ENCODE measurements at places on chromosomes 16 and 17.
A peak's percentile ranks its signal among the peaks of the same experiment; 100 is the strongest.

DNA sequence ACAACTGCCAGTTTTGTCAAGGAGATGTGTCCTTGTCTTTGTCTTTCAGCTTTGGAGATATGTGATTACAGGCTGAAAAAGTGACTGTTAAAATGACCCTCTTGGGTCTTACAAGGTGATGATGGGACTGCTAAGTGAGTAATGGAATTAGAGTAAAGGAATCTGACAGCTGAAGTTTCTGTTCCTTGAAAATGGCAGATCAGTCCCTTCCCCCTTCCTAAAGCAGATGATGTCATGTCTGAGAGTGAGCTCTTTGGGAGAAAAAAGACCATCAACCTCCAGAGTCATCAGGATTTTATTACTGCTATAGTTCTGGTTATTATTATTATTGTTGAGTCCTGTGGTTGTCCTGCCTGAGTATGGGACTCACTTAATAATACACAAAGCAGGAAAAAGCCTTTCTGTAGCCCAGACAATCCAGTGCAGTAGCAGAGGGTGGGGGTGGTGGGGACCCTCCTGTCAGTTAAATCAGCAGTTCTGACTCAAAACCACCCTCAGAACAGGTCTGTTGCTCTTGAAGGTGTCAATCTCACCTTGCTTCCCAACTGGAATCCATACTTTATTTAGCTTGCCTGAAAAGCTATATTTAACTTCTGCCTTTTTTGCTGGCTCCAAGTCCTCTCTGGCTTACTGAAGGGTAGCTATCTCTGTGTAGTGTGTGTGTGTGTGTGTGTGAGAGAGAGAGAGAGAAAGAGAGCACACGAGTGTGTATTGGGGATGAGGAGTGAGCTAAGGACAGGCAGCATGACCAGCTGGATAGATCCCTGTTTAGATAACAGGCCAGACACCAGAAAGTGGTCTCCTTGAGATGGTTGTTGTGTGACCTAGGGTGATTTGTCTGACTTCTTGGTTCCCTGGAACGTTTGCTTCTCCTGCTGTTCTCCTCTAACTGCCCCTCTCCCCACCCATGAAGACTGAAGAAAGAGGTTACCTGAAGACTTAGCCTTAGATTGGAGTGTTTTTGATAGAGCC is 4.9 kb downstream of the HROB start:
- no peak for DNase-seq

- no peak for DNase-seq
Measured at GRCh38 chr17:64240741-64241347, 22.2 kb downstream of the TEX2 start.

- DNase-seq, result no peak
Measured at GRCh38 chr16:19274165-19274797, 11.2 kb upstream of the CLEC19A start.

DNA sequence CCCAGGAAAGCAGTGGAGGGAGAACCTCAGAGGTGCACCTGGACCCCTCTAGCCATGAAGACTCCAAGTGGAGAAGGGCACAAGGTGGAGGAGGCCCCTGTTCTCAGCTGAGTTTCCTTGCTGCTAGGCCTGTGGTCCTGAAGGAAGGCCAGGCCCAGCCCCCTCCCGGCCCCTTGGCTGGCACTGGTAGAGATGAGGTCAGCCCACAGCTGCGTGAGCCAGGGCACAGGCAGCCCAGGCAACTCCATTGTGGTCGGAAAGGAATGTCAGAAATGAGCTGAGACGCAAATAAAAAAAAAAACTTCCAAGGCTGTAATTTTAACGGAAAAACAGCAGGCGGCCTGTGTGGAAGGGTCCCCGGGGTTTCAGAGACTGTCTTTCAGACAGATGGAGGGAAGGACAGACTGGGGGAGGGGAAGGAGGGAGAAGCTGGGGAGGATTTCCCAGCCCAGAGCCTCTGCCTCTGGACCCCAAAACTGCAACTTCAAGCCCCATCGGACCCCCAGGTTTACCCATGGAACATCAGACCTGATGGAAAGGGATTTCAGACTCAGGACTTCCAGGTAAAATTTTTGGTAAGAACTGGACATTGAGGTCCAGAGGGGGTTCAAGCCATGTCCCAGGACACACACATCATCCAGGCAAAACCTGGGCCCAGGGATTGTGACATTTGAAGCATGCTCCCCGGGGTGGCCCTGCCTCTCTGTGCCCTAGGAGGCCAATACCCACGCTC is 25.6 kb upstream of the MRPS23 start:
- peak; percentile 26 for DNase-seq

DNA sequence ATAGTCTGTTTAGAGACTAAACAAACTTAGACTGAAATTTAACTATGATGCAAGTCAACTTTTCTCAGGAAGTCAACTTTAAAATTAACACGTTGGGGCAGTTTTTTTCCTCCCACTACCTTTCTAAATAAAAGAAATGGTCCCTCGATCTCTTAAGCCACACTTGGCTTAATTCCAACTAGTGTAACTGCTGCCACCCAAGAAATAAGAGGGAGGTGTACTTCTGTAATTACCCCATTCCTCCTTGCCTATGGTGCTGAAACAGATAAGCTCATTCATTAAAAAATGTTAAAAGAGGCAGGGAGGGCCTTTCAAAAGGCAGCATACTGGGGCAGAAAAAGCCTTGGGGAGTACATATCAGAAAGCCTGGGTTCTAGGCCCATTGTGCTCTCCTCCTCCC is 59.8 kb downstream of the NCOR1 start:
- DNase-seq, result no peak

- no peak for DNase-seq
Measured at GRCh38 chr17:4782652-4783051, 3.5 kb downstream of the VMO1 start.

DNA sequence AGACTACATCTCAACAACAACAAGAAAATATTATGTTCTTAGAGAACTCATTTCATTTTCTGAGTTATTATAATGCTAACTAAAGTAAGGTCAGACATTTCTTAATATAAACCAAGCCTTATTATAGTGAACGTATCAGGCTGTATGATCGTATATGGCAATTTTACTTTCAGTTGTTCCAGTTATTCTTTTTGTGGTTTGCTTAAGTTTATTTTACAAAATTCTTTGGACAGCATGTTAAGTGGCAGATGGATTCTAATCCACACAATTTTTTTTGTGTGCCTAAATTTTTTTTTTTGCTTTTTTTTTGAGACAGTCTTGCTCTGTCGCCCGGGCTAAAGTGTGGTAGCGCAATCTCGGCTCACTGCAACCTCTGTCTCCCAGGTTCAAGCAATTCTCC is 59.0 kb downstream of the VMP1 start:
- DNase-seq, result no peak

- DNase-seq, result no peak
Measured at GRCh38 chr16:86099326-86099725, 200.4 kb downstream of the IRF8 start.

GRCh38 chr16:55447231-55447630 is 31.8 kb upstream of the MMP2 start:
- no peak for DNase-seq

GRCh38 chr17:17623904-17624303 is 32.4 kb upstream of the PEMT start:
- no peak for DNase-seq

GRCh38 chr17:34420254-34420766 is 57.3 kb upstream of the CCL1 start:
- no peak for DNase-seq

DNA sequence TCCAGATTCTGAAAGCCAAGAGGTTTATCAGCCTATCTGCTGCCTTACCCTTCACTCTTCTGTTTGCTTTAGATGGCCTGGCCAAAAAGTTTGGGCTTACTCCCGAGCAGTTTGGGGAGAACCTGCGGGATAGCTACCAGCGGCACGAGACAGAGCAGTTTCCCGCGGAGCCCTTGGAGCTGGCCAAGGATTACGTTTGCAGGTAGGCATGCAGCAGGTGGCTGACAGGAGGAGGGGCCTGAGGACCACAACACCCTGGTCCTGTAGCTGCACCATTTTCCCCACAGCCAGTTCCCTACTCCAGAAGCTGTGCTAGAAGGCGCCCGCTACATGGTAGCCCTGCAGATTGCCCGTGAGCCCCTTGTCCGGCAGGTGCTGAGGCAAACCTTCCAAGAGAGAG is 20.6 kb downstream of the SUPT6H start:
- no peak for DNase-seq

DNA sequence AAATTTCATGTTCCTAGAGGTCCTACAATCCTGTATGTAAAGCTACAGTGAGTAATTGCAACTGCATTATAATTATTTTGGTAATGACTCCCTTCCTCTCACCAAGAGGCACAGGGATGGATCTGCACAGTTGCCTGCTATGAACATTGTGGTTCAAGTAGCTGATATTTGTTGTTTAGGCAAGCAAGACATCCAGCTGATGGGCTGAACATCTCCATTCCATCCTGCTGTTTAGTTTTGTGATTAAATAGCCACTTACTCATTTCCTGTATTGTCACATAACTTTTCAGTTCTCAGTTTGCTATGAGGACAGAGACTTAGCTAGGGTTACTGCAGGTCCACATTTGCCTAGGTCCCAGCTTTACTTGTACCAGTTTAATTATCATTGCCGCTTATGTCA is 181.2 kb upstream of the TBX2 start:
- no peak for DNase-seq

- no peak for DNase-seq
Measured at GRCh38 chr16:27414788-27415431, 12.9 kb downstream of the IL21R start.

DNA sequence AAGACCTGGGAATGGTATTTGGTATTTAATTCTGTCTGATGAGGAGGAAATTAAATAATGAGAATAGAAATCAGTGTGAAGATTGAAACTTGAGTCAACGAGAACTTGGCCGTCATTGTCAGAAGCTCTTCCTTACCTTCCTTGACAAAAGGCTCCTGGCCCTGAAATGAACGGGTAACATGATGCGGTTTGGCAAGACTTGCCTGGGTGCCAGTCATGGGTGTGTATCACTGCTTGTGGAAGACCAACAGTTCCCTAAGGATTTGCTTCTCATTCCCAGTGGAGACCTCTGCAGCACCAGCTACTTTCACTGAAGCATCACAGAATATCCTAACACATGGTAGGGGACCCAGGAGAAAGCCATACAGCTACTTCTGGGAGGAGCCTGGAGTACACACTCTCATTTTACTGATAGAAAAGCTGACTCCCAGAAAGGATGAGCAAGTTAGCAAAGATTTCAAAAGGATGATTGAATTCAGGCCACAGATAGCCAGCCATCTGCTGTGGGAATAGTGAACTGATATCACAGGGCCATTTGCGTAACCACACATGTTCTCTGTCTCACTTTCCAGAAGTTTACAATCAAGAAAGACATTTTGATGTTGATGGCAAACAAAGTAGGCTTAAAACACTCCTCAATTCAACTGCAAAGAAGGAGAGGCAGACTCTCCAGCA is 258.1 kb upstream of the SALL1 start:
- no peak for DNase-seq

DNA sequence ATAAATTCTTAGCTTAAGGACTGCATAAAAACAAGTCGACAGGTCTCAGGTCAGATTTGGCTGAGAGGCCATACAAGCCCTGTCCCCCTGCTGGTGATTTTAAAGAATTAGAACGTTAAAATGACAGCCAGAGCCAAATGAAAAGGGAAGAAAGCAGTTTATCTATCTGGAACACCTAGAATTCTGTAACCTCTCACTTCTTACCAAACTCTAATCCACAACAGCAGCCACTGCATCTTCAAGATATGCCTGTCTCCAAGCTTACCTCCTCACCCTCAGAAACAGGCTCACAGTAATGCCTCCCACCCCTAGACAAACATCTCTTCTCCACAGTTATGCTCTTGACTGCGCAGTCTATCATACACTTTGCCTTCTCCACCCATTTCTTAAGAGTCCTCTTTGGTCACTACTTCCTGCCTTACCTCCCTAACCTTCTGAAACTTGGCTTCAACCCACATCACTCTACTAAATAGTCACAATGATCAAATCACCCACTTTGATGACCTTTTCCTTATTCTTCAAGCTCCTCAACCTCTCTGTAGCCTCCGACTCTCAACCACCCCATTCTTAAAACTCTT is 14.2 kb downstream of the ANKFY1 start:
- DNase-seq, result no peak

DNA sequence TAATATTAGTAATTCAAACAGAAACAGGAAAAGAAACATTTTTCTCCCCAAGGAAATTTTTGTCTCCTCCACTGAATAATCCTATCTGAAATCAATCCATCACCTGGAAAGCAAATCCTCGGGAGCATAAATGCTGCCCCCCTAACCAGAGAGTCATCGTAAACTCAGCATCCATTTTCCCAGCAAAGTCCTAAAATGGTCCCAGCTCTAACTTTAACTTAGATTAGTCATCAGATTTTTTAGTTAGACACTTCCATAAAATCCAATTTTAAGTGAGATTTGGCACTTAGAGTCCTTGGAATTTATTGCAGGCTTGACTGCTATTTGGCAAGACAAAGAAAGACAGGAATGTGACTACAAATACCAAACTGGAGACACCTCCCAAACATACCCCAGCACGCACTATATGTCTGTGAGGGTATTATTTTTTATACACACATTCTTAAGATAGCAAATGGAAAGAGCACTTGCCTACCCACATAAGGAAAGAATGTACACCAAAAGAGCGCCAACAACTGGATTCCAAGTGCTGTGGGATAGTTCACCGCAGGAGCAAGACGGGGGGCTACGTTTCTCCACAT is 15.4 kb downstream of the SCO1 start:
- no peak for DNase-seq

GRCh38 chr17:61955619-61956018 is 27.8 kb upstream of the INTS2 start:
- no peak for DNase-seq

DNA sequence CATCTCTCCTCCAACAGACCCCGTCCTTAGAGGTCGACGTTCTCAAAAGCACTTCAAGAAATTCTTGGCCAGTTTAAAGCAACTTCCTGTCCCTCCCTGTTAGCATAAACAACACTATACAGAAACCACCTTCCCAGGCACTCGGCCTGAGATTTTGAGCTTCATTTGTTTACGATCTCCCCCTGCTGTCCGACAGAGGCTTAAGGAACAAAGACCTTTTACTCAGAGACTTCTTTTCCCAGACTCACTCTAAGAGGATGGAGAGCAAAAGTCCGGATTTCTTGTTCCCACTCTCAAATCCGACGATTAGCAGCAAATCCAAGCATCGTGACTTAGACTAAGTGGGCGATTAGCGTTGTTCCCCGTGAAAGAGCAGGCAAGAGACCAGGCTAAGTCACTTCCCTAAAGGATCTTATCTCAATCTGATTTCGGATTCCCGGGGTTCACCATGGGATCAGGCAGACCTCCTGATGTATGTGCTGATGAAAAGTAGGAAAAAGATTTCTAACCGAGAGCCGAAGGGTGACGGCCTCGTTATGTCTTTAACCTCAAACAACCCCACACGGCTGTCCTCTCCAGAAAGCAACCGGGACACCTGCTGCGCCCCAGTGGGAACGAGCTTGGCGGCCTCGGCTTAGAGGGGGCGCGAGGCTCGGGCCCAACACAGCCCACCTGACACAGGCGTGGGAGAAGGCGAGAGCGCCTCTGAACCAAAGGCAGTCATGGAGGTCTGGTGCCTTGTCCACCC is 598 bp downstream of the INPP5K start:
- no peak for DNase-seq

GRCh38 chr17:77316191-77316641 is 175.4 kb downstream of the SEC14L1 start:
- DNase-seq, result no peak

All from NCI-H524 treated with DMSO at 0.1 percent for 48 hours (cell line).